ENCODE measurements at places on chromosomes 4 and X.

DNA sequence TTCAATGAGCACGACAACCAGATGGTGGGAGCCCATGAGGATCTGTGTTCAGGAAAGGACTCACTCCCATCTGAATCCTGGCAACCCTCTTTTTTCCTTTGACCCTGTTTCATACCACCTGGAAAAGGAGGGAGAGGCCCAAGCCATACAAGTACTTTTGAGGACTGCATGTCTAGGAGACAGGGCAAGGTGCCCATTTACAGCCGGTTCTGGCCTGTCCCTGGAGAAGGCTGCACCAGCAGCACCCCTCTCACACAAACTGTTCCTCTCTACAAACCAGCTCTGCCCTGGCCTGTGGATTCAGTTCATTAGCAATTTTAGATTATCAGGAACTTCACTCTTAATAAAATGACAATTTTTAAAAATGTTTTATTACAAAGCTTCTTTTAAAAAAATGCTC lies 57.5 kb downstream of the HADH start:
- H3K4me3 ChIP-seq, result no peak overlapping the region
- no peaks in the 10 kb centered on the region for H3K27me3 ChIP-seq
- H3K27ac ChIP-seq, result no peak overlapping the region
- peaks cover 7% of the 10 kb centered on the region for H3K4me1 ChIP-seq

DNA sequence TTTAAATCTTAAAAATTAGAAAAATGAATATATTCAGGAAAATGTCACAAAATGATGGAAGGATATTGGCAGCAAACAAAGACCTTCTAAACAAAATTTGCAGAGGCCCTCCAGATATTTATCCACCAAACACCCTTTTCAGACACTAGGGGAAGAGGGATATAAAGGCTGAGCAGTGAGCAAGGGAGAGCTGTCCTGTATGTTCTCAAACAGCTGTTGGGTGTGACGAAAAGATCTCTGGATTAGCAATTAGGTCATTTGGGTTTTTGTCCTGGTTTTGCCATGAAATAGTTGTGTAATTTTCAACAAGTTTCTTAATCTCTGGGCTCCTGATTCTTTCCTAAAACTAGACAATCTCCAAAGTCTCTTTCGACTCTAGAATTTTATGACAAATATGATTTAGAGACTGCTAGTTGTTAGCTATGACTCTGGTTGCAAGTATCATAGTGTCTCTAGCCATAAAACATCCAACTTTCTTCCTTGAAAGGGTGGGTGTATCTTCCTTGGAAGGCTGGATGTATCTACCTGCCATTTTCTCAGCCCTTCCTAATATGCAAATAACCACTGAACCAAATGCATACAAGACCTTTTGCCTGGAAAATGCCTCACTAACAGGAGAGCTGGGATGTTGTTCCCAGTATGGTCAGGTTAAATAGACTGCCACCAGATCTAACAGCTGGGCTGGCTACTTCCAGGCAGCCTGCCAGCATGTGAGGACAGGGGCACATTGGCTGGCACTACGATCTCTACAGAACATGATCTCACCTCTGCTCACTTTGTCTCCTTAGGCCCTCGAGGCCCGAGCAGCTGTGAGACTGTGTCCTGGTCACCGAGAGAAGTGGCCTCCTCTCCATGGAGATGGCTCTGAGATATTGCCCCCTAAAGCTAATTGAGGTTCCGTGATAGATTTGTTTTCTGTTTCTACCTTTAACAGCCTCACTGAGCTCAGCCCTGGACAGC lies 225.5 kb upstream of the JADE1 start:
- H3K27ac ChIP-seq, result peak overlapping the region; percentile 94
- H3K36me3 ChIP-seq, result no peaks in the 10 kb centered on the region
- DNase-seq, result peak; percentile 90
- no peak overlapping the region for H3K4me3 ChIP-seq
- H3K27me3 ChIP-seq, result no peaks in the 10 kb centered on the region

GRCh38 chr4:110793381-110793801 lies 170.5 kb upstream of the PITX2 start:
- no peaks in the 10 kb centered on the region for H3K27me3 ChIP-seq
- no peaks in the 10 kb centered on the region for H3K4me1 ChIP-seq
- DNase-seq, result no peak
- H3K27ac ChIP-seq, result no peak overlapping the region
- H3K36me3 ChIP-seq, result no peaks in the 10 kb centered on the region

- no peaks in the 10 kb centered on the region for H3K27me3 ChIP-seq
- DNase-seq, result no peak
- no peaks in the 10 kb centered on the region for H3K36me3 ChIP-seq
- no peak overlapping the region for H3K27ac ChIP-seq
- no peak overlapping the region for H3K4me3 ChIP-seq
- no peaks in the 10 kb centered on the region for H3K4me1 ChIP-seq
These were observed 266.7 kb upstream of the CLNK start for GRCh38 chr4:10951306-10951705.

GRCh38 chr4:85889314-85889713 lies 414.4 kb downstream of the ARHGAP24 start:
- no peaks in the 10 kb centered on the region for H3K4me1 ChIP-seq
- H3K27ac ChIP-seq, result no peak overlapping the region
- H3K36me3 ChIP-seq, result no peaks in the 10 kb centered on the region
- DNase-seq, result no peak

- no peak overlapping the region for H3K4me3 ChIP-seq
- H3K36me3 ChIP-seq, result no peaks in the 10 kb centered on the region
- DNase-seq, result no peak
- H3K4me1 ChIP-seq, result peaks cover 3% of the 10 kb centered on the region
- no peak overlapping the region for H3K27ac ChIP-seq
- no peaks in the 10 kb centered on the region for H3K27me3 ChIP-seq
These were observed 50.3 kb downstream of the MAML3 start for GRCh38 chr4:140103676-140104075.

DNA sequence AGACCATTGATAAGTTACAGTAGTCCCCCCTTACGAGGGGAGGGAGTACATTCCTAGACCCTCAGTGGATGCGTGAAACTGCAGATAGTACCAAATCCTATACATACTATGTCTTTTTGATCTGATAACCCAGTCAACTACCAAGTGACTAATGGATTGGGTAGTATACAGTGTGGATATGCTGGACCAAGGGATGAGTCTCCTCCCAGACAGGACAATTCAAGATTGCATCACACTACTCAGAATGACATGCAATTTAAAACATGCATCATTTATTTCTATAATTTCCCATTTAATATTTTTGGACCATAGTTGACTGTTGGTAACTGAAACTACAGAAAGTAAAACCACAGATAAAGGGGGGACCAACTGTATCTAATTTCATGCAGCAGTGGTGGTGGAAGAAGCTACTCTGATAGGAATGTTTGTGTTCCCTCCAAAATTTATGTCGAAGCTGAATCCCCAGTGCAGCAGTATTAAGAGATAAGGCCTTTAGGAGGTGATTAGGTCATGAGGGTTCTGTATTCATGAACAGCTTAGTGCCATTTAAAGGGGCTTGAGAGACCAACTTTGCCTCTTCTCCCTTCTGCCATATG lies 11.9 kb downstream of the HADH start:
- H3K4me1 ChIP-seq, result no peaks in the 10 kb centered on the region
- DNase-seq, result no peak
- H3K36me3 ChIP-seq, result no peaks in the 10 kb centered on the region
- H3K27ac ChIP-seq, result no peak overlapping the region

GRCh38 chrX:6384371-6384770 lies 150.5 kb downstream of the VCX3A start:
- no peaks in the 10 kb centered on the region for H3K27me3 ChIP-seq
- no peaks in the 10 kb centered on the region for H3K36me3 ChIP-seq
- H3K4me1 ChIP-seq, result no peaks in the 10 kb centered on the region
- H3K4me3 ChIP-seq, result no peak overlapping the region
- no peak overlapping the region for H3K27ac ChIP-seq

- no peaks in the 10 kb centered on the region for H3K36me3 ChIP-seq
- H3K27me3 ChIP-seq, result no peaks in the 10 kb centered on the region
- H3K27ac ChIP-seq, result peak within 1 kb of the TSS; percentile 98
- H3K4me1 ChIP-seq, result peaks cover 4% of the 10 kb centered on the region
- H3K4me3 ChIP-seq, result peak within 1 kb of the TSS; percentile 64
- DNase-seq, result peak; percentile 74
These were observed at the start of gene CTSO for GRCh38 chr4:155953151-155954117. CTSO (minus strand) TSS chr4:155953866; CDS start chr4:155953847, 19 bp downstream.

GRCh38 chr4:81445196-81445595 lies 26.5 kb downstream of the RASGEF1B start:
- no peaks in the 10 kb centered on the region for H3K36me3 ChIP-seq
- H3K4me3 ChIP-seq, result no peak overlapping the region
- no peak for DNase-seq
- no peaks in the 10 kb centered on the region for H3K4me1 ChIP-seq
- no peak overlapping the region for H3K27ac ChIP-seq

GRCh38 chrX:31245714-31246113 lies 173.9 kb upstream of the FTHL17 start:
- H3K4me1 ChIP-seq, result peaks cover 3% of the 10 kb centered on the region
- no peak for DNase-seq
- H3K36me3 ChIP-seq, result no peaks in the 10 kb centered on the region
- peak overlapping the region; percentile 14 for H3K27ac ChIP-seq
- H3K4me3 ChIP-seq, result no peak overlapping the region

DNA sequence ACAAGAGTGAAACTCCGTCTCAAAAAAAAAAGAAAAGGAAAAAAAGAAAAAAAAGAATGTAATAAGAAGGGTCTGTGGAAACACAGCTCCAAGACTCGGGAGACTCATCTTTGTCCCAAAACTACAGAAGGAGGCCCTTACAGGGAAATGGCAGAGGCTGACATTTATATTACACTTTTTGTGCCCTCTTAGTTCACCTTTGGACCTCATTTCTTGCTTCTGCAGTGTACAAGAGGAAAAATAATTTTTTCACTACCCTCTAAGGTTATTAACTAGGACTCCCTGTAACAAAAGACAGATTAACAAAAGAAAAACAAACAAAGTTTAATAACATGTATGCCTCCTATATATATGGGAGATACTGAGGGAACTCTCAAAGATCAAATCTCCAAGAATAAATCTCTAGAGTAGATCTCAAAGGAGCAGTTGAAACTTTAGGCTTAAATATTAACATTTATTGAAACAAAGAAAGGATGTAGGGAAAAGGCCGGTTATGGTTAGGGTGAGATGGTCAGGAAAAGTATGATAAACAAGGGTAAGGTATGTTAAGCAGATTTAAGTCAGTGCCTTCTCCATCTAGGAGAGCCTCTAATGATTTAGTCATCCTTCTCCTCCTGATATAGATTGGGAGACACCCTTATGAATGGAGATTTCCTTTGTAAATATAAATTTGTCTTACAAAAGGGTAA lies 121.3 kb upstream of the JADE1 start:
- H3K27ac ChIP-seq, result no peak overlapping the region
- H3K36me3 ChIP-seq, result no peaks in the 10 kb centered on the region
- H3K4me1 ChIP-seq, result no peaks in the 10 kb centered on the region
- no peaks in the 10 kb centered on the region for H3K27me3 ChIP-seq

GRCh38 chr4:66252291-66252690 lies 582.0 kb upstream of the EPHA5 start:
- no peak overlapping the region for H3K4me3 ChIP-seq
- H3K36me3 ChIP-seq, result no peaks in the 10 kb centered on the region

DNA sequence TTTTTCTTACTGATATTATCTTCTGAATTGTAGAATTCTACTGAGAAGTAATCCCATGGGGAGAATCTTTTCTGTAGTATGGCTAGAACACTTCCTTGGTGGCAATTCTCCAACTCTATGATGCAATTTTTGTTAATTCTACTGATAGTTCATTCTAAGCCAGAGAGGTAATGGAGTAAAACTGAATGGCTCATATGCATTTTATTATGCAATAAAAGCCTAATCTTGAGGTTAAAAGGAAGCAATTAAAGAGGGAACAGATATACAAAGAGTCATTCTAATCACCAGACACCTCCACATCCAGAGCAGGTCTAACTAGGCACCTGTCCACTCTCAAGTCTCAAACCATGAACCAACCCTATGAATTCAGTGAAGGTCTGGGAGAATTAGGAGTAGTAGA lies 9.7 kb downstream of the RAP2C start:
- no peak for DNase-seq
- H3K4me1 ChIP-seq, result no peaks in the 10 kb centered on the region
- H3K4me3 ChIP-seq, result no peak overlapping the region
